ENCODE measurements at places on chromosomes 2 and 18. TPM values are rescaled to one million over a fixed set of nuclear protein-coding genes. Genes with fewer than 3 reads are reported as not detected.

AMER3 gene
- total RNA-seq, result not detected

COLEC12 gene
- 70.5 TPM for total RNA-seq

IL36B gene
- total RNA-seq, result not detected

ST6GAL2 gene
- total RNA-seq, result 16.3 TPM

PID1 gene
- 2.1 TPM for total RNA-seq

TACR1 gene
- total RNA-seq, result 0.09 TPM

ABCG8 gene
- not detected for total RNA-seq

CLEC4F gene
- not detected for total RNA-seq

HES6 gene
- 4.3 TPM for total RNA-seq

DUSP19 gene
- total RNA-seq, result 3.5 TPM

AP1S3 gene
- 23.2 TPM for total RNA-seq

FAP gene
- 47.1 TPM for total RNA-seq

GREB1L gene
- total RNA-seq, result 25.5 TPM

KYNU gene
- total RNA-seq, result 0.20 TPM

SKA1 gene
- 5.0 TPM for total RNA-seq

ARHGAP25 gene
- total RNA-seq, result 1.2 TPM

NEU2 gene
- not detected for total RNA-seq

LYG2 gene
- total RNA-seq, result not detected

HOXD13 gene
- 0.63 TPM for total RNA-seq

- DNase-seq, result no peak
Observed at GRCh38 chr2:62338111-62338510, 142.2 kb downstream of the B3GNT2 start.

GRCh38 chr2:44645937-44646336 lies 284.2 kb downstream of the CAMKMT start:
- DNase-seq, result no peak

DNA sequence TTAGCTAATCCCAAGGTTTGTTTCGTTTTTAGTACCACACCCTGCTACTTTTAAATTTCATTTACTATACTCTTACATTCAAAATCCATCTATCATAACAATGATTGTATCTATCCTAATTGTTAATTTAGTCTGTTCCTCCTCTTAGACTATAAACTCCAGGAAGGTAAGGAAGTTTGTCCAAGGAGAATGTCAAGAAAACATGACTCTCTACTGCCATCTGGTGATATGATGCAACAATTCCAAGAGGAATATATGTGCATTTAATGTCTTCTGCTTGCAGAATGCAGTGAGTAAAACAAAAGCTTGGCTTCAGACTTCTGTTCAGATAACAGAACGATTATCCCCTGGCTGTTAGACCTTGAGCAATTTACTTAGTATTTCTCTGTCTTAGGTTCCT lies 1267.1 kb downstream of the LRP1B start:
- DNase-seq, result no peak

GRCh38 chr2:47452761-47453160 lies 49.8 kb downstream of the MSH2 start:
- DNase-seq, result no peak

DNA sequence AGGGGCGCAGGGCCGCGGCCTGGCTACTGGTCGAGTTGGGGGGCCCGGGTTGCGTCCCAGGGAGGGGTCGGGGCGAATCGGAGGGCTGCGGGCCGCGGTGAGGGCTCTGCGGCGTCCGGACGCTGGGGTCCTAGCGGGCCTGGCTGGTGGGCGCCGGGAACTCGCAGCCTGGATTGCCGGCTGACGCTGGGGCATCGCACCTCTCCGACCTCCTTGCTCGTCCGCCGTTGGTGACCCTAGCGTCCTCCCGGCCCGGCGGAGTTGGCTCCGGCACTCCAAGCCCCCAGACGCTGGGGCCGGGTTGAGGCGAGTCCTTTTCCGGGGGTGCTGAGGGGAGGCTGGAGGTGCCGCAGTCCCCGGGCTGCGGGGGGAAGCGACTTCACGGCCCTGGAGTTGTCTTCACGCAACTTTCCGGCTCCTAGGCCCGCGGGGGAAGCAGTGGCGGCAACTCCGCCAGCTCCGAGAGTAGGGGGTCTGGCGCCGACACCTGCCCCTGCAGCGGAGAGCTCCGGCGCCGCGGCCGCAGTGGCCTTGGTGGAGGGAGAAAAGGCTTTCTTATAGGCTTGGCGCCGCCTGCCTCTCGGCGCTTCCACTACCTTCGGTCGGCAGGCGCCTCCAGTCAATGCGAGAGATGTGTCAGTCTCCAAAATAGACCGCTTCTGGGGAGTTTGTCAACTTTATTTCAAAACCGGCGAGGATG lies 70.3 kb downstream of the HAUS1 start:
- DNase-seq, result peak; percentile 65

- no peak for DNase-seq
Observed at GRCh38 chr2:46246790-46247189, 50.4 kb upstream of the EPAS1 start.

DNA sequence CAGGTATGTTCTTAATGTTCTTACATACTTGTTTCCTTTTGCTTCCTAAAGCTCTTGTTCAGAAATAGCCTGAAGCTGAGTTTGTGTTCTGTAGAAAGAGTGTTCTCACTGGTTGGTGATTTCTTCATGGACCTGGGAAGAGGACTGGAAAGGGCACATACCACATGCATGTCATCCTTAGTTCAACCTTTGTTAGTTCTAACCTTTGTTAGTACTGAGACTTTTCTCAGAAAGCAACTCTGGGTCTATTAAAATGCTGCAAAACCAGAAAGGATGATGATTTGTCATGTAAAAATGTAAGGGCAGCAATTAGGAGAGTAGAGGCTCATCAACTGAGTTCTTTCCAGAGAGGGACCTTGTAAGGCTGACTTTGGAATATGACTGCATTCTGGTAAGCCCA lies 2.5 kb upstream of the FAP start:
- no peak for DNase-seq

GRCh38 chr2:26649322-26649721 lies 8.2 kb upstream of the CIB4 start:
- no peak for DNase-seq

- no peak for DNase-seq
Observed at GRCh38 chr2:238009563-238009962, 42.7 kb downstream of the UBE2F start.

DNA sequence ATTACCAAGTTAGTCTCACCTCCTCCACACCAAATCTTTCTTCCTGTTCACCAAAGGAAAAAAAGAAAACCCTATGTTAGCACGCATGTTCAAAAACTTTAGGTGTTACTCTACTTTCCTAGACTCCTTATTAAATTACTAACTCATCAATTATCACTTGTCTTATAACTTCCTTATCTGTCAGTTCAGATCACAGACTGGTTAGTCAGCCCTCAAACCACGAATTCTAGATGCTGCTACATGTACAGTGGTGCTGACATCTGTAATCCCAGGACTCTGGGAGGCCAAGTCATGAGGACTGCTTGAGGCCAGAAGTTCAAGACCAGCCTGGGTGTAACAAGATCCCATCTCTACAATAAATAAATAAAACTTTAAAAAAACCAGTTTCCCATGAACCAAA lies 3.5 kb downstream of the YWHAQ start:
- DNase-seq, result no peak

- peak; percentile 45 for DNase-seq
Observed at GRCh38 chr2:165016772-165017411, 61.6 kb upstream of the SLC38A11 start.

GRCh38 chr18:44178476-44178875 lies 502.2 kb upstream of the SETBP1 start:
- DNase-seq, result no peak

DNA sequence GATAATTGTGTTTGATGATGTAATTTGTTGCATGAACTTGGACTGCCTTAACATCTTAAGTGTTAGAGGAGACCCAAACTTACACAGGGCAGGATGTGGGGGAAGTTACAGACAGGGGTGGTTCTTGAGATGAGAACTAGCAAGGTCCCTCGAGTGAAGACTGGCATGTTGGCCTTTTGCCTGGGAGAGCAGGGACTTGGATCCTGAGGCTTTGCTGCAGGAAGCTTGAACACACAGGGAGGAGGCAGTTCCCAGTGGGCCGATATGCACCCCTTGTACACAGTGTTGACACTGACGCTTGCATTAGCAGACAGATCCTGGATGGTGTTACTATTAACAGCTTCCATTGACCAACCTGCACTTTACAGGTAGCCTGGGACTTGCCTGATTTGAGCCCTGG lies 47.5 kb downstream of the CHRNA1 start:
- DNase-seq, result no peak

GRCh38 chr18:48615566-48616401 lies 77.0 kb downstream of the CTIF start:
- DNase-seq, result no peak

DNA sequence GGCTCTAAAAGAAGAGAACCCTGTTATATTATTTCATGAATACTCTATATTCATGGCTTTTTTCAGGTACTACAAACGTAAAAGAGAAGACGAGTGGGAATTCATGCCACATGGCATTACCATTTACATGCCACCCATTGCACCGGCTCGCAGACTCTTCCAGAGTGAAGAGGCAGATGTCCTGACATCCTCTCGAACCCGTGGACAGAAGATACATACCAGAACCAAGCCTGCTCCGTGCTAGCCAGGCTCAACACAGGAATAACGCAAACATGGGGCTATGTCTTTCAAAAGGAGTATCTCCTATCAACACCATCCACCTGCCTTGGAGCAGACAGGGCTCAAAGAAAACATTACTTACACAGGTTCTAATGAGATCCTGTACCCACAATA lies 168.8 kb downstream of the THADA start:
- no peak for DNase-seq

DNA sequence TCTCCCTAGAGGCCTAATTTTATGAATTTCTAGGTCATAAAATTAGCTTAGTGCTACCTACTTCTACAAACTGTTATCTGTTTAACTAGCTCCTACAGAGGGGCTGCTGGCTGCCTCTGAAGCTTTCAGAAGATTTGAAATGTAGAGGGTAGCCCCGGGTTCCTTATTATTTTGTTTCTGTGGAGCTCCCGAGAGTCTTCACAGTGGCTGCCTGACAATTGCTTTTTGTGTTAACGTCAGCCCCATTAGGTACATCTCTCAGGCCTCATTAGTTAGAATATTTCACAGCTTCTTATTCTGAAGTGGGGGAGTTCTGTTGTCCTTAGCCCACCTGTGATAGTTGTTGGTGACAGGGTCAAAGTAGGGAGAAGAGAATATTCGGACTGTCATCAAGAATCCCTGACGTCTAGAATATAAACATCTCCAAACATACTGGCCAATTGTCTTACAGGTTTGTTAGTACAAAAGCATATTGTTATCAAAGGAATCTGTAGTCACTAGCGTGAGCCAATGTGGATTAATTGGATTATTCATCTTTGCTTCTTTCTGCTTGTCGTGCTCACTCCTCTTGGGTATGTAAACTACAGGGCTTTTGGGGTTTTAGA lies 77.5 kb downstream of the DIS3L2 start:
- DNase-seq, result no peak

- no peak for DNase-seq
Observed at GRCh38 chr2:219803294-219803693, 175.9 kb downstream of the SLC4A3 start.

DNA sequence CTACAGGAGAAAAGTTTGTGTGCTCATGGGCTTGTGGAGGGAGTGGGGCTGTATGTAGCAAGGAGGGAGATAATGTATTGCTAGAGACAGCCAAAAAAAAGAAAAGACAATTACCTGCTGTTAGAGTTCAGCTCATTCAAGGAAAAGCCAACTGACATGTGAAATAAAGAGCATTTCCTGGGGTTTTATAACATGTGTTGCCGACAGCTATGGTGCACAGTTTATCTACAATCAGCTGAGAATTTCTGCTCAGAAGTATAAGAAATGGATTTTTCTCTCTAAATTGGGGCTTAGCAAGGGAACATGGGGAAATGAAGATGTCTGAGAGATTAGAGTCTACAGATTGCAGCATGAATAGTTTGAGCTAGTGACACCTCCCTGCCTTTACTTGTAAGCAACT lies 674.1 kb downstream of the SUCLG1 start:
- DNase-seq, result no peak

- DNase-seq, result no peak
Observed at GRCh38 chr2:17912266-17912691, 33.8 kb downstream of the KCNS3 start.

- DNase-seq, result no peak
Observed at GRCh38 chr2:46067501-46068305, 229.5 kb upstream of the EPAS1 start.

- DNase-seq, result no peak
Observed at GRCh38 chr2:171056307-171056706, 104.4 kb downstream of the TLK1 start.

- no peak for DNase-seq
Observed at GRCh38 chr2:95386031-95386430, 16.5 kb upstream of the FAHD2A start.

DNA sequence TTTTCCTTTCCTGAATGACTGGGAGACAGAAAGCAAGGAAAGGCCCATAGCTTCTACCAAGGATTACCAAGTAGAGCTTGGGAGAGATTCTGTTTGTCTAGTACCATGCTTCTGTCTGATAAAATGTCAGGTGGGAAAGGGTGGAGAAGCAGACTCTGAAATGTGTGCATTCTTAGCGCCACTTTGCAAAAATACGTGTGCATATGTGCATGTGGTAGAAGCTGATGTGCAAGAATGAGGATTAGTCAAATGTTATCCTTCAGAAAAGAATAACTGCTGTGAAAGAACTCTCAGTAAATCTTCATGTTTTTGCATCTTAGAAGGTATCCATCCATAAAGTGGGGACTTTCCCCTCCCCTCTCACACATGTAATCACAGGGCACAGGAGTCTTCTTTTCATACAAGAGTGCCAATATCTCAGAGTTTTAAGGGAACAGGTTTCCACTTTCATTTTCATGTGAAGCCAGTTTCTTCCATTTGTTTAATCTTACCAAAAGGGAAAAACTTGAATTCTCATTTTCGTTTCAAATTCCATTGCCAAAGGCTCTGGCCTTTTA lies 15.4 kb upstream of the DGKD start:
- no peak for DNase-seq

- no peak for DNase-seq
Observed at GRCh38 chr2:70431716-70432347, 121.8 kb downstream of the TGFA start.

- no peak for DNase-seq
Observed at GRCh38 chr2:9122367-9122766, 84.2 kb upstream of the ASAP2 start.

DNA sequence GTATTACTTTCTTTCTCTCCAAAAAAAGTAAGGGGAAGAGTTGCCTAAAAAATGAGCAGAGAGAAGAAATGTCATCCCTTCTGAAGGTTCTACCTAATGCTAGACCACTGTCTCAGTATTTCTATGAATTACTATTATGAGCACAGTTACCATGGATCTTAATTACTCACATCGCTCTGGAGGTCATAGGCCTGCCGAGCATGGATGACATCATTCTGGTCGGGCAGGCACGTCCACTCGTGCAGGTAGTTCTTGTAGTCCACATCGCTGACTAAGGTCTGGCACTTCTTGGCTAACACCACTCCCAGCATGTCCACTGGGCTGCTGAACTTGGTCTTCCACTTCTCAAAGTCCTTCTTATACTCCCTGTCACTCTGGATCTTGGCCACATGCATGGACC lies 106.9 kb downstream of the NEB start:
- no peak for DNase-seq

- no peak for DNase-seq
Observed at GRCh38 chr2:236919209-236919608, 166.5 kb upstream of the COPS8 start.

GRCh38 chr2:186755066-186755465 lies 61.2 kb downstream of the FAM171B start:
- no peak for DNase-seq

- no peak for DNase-seq
Observed at GRCh38 chr2:141728886-141729285, 401.9 kb downstream of the LRP1B start.

Data from mesothelial cell of epicardium (in vitro differentiated cells).